ENCODE measurements at places on chromosomes 1 and 21. TPM values are rescaled to one million over a fixed set of nuclear protein-coding genes. Genes with fewer than 3 reads are reported as not detected.

The S100A5 gene
- total RNA-seq: not detected

The BLACAT1 gene
- total RNA-seq: 1.5 TPM

DNA sequence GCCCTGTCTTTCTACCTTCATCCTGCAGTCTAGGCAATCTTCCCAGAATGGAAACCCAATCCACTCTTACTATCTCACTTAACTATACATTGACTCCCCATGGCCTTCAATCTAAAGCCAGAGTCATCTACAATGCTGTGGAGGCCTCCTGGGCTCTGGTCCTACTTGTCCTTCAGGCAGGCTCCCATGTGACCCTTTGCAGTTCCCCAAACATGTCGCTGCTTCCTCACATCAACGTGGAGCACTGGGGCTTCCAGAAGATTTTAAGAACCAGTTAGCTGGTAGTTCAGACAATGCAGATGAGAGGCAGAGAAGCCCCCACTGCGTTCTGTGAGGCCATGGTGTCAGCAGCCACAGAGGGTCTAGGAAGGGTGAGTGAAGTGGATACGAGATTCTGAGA is 18.6 kb downstream of the LYPD8 start:
- DNase-seq: no peak

The LCE1A gene
- total RNA-seq: not detected

DNA sequence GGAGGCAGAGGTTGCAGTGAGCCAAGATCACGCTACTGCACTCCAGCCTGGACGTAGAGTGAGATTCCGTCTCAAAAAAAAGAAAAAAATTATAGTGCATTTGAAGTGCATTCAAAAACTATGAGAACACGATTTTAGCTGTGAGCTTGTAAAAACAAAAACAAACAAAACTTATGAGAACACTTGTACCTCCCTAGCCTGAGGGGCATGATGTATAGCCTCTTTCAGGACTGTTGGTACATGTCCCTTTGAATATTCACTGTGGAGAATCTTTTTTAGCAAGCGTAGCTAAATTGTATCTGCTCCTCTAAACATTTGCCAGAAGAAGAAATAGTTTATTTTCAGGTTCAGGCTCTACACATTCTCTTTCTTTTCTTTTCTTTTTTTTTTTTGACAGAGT is 9.5 kb upstream of the DEGS1 start:
- DNase-seq: no peak

DNA sequence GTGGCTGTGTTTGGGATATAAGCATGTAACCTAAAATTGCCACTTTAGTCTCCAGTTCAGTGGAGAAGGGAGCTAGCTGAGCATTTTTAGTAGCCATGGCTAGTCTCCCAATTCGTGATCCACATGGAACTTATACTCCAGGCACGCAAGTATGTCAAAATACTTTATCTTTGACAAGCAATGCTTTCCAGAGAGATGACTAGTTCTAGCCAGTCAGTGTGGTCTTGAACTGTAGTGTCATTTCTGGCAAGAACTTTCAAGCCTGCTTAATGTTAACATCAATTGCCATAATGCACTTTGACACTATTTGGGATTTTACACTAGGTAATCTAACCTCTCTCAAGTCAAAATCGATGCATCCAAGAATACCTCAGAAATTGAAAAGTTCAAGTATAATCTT is 660.0 kb downstream of the PTPRC start:
- no peak for DNase-seq

GRCh38 chr1:233328142-233328921 is 808 bp downstream of the MAP3K21 start:
- no peak for DNase-seq

The TUFT1 gene
- total RNA-seq: 21.2 TPM

DNA sequence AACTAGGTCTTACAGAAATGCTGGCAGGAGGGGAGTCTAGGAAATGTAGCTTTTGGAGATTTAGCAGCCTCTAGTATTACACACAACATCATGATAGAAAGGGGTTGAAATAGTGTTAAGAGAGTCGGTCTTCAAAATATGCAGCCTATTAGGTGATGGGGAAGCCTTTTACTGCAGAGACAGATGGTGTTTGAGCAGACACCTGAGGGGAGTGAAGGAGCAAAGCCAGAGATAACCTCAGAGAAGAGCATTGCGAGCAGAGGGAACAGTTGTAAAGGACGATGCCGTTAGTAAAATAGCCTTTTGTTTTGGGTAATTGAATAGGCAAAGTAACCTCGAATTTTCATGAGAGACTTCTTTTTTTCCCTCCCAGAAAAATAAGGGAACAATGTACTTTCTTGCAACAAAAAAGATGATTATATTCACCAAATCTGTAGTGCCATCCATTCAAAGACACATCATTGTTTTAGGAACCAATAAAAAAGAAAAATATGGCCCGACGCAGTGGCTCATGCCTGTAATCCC is 66.3 kb upstream of the KIF1B start:
- no peak for DNase-seq

DNA sequence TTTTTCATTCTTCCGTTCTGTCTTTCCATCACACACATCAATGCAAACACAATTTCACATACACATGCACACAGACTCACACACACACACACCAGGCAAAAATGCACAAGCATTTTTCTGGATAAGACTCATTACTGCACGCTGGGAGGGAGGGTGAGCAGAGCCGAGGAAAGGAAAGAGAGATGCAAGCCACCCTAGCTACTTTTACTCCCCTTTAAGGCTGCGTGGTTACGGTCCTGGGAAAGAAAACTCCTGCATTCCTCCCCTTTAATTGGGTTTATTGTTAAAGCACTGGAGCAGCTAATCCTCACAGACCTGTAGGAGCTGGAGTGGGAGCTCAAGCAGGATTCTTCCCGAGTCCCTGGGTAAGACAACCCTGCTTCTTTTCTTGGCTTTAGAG is at the start of gene CAMK1G:
TSS of gene CAMK1G (plus strand) at position 307 of the 400 bp plus-strand sequence. CDS start 11,270 bp downstream, outside the sequence.
- no peak for DNase-seq

DNA sequence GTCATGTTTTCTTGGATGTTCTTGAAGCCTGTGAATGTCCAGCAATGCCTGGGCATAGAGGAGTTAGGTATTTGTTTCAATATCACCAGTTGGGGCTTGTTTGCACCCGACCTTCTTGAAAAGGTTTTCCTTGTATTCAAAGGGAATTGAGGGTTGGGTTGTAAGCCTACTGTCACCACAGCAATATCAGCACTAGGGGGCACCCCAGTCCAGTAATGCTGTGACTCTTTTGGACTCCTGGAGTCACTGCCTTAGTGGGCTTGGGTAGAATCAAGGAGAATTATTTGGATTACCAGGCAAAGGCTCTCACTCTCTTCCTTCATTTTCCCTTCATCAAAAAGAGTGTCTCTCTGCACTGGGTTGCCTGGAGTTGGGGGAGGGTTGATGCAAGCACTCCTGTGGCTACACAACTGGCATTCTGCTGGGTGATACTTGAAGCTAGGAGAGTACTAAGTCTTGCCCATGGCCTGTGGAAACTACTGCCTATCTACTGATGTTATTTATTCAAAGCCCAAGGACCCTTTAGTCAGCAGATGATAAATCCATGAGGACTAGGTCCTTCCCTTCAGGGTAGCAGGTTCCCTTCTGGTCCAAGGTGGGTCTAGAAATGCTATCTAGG is 34.5 kb downstream of the OR10R2 start:
- DNase-seq: no peak

The FCGR2B gene
- total RNA-seq: 124 TPM

DNA sequence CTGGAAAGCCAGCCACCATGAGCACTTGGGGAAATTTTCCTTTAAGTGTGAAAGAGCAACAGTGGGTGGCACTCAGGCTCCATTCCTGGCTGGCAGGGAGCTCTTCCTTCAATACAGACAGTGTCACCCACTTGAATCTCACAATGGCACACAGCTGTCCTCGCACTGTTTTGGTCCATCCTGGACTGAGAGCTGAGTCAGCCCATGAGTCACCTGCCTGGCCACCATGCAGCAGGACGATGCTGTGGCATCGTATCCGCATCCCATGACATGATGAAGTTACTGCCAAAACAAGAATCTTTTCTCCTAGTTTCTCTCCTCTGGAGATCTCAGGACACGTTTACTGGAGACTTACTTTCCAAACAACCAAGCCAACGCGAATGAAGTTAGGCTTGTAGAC is 6.0 kb downstream of the TMPRSS2 start:
- DNase-seq: peak; percentile 28

The NTRK1 gene
- 0.73 TPM for total RNA-seq
